Activated CD4-positive, CD25-positive, alpha-beta regulatory T cell treated with anti-CD3 and anti-CD28 coated beads, Interleukin-2, amount 50 U/mL, for 72 hours (primary cell): ENCODE measurements at places on chromosomes 2 and 18.
A peak's percentile ranks its signal among the peaks of the same experiment; 100 is the strongest.

DNA sequence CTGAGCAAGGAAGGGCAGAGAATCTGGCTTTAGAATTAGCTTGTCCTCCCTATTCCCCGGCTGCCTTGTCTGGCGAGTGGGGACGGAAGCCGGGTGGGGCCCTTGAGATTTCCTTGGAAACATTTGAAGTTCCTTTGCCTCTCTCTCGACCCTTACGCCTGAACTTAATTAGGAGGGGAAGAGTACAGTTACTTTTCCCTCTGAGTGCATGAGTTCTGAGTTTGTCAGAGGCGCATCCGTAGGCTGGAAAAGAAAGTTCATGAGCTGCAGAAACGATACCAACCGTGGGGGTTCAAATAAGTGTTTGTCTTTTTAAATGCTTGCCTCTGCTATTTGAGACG, 468 bp downstream of the PIKFYVE start:
- DNase-seq: no peak

GRCh38 chr2:120342446-120342845, 3.5 kb upstream of the INHBB start:
- DNase-seq: no peak

DNA sequence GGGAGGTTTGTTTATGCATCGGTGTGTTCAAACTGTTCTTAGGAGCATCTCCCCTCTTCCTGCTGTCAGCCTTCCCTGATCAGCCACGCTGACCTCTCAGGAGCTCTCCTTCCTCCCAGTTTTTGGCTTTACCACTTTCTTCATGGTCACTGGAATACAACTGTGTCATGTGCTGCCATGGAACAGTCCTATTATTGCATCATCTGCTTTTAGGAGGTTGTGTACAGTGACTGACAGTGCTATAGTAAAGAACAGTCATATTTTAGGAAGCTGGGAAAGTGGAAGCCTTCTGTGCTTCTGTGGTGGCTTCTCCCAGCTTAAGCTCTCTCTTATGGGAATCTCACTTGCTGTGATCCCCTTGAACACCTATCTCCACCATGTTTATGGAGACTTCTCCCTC, 165.5 kb downstream of the TPGS2 start:
- DNase-seq: no peak

GRCh38 chr2:124482044-124482443, 457.0 kb downstream of the CNTNAP5 start:
- no peak for DNase-seq

GRCh38 chr2:232321156-232321816, 57.3 kb upstream of the ALPP start:
- DNase-seq: peak; percentile 57

- DNase-seq: no peak
These were observed 13.2 kb downstream of the TSHZ1 start for GRCh38 chr18:75223687-75224347.

DNA sequence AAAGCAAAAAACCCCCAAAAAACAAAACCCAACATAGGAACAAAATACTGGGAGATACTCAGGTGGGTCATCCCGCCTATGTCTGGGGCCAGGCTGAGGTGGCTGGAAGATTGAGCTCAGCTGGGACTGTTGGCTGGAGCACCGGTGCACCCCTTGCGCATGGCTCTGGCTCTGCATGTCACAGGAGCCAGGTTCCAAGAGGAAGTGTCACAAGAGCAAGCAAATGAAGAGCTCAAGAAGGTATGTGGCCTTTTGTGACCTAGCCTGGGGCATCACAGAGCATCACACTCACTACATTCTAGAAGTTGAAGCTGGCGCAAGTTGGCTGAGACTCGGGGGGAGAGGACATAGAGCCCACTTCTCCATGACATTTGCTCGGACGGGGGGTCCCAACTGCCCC, 40.6 kb downstream of the PDCL3 start:
- DNase-seq: no peak

DNA sequence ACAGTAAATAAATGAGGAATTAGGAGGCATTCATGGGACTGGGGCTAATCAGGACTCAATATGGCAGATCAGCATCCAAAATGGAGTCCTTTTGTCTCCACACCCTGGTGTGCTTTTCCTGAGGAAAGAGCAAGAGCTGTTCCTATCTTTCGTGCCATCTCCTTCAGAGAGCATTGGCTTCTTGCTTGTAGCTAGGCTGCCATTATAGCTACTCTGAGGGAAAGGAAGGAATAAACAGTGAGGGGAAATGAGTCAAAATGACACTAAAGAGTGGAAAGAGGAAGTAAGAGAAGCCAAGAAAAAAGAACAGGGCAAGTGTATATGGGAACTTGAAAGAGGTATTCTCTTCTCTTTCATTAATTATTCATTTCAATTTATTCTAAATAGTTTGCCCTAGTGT, 8.4 kb upstream of the NMI start:
- no peak for DNase-seq

GRCh38 chr2:3251946-3252345, 125.7 kb downstream of the EIPR1 start:
- no peak for DNase-seq

- DNase-seq: no peak
These were observed 69.4 kb downstream of the ZDBF2 start for GRCh38 chr2:206343816-206344215.

DNA sequence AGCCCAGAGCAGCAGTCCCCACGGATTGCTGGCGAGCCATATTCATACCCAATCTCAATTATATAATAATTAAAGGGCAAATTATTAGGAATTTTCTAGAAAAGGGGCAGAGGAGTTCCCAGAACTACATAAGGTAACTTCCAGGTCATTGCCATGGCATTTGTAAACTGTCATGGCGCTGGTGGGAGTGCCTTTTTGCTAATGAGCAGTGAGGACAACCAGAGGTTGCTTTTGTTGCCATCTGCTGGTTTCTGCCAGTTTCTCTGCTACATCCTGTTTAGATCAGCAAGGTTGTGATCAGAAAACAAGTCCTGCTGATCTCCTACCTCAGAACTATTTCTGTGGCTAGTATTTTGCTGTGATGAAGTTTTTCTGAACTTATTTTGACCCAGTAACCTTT, 159.8 kb upstream of the PIEZO2 start:
- no peak for DNase-seq

GRCh38 chr18:45913276-45913675, 53.9 kb downstream of the EPG5 start:
- DNase-seq: no peak

DNA sequence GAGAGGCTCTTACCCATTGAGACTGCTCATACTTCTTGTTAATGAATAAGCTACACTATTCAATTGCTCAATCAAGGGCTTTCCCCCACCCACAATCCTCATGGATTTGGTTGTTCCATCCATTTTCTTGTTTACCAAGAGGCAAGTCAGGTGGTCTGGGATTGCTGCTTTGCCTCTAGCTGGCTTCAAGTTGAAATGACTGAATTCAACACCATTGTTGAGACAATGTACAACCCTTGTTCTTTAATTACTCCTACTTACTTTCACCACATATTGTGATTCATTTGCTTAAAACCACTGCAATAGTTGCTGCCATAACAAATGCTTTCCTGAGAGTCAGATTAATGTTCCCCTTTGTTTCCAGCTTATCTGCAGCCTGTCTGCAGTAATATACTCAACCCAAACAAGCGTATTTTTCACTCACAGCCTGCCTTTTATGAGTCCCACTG, 532.2 kb downstream of the RIT2 start:
- DNase-seq: no peak

DNA sequence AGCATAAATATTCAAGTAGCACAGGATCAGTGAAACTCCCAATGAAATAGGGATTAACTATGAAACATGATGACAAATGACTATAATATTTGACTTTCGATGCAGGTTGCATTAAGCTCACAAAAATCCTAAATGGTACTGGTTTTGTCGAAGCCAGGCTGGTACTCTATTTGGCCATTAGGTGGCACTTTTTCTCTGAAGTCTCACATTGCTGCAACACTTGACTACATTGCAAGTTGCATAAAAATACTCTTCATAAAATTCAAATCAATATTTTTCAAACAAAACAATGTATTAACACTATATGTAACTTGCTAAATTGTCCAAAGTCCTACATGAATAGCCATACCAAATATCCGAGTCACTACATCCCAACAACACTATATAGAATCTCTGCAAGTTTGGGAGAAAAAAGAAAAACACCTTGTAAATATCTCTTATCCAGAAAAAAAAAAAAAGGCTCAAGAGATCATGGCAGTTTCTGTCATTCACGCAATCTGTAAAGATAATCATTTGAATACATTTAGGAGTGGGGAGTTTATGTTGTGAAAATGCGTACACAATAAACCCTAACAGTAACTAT, 9.5 kb downstream of the RTTN start:
- DNase-seq: no peak

GRCh38 chr2:3631851-3632659, 25.9 kb upstream of the ALLC start:
- no peak for DNase-seq

- no peak for DNase-seq
These were observed 62.1 kb downstream of the BCL2 start for GRCh38 chr18:63257453-63257852.

- DNase-seq: no peak
These were observed 104.9 kb downstream of the SPTBN1 start for GRCh38 chr2:54561010-54561409.

DNA sequence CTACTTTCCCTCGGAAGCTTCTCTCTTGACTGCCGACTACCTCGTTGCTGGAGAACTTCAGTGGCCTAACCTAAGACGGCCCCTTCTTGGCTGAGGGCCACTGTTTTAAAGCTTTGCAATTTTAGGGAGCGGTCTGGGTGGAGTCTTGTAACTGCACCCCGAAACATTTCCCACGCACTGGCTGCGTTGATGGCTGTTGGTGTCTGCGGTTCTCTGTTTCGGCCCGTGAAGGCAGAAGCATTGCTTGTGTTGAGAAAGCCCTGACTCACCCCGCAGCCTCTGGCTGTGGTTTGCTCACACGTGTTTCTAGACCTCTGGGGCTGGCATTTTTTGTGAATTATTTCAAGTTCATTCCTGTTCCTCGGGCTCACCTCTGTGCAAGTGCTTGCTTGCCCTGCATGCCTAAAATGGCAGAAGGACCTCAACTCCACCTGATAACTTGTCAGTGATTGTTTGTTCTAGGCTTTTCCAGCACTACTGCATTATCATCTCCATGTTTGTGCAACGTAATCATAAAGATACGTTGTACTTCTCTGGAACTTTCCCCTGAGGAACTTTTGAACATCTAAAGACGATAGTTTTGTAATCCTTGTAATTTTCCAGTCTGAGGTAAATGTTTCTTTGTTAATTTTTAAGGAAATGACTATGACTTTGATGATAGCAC, 94.2 kb upstream of the DLX2 start:
- DNase-seq: peak; percentile 40

GRCh38 chr2:54636415-54637139, 86.9 kb upstream of the EML6 start:
- DNase-seq: no peak

- DNase-seq: no peak
These were observed 51.9 kb downstream of the TET3 start for GRCh38 chr2:74036450-74037195.

- no peak for DNase-seq
These were observed 21.8 kb upstream of the RAB27B start for GRCh38 chr18:54806526-54806925.
